ENCODE measurements at places on chromosomes 4 and X.

DNA sequence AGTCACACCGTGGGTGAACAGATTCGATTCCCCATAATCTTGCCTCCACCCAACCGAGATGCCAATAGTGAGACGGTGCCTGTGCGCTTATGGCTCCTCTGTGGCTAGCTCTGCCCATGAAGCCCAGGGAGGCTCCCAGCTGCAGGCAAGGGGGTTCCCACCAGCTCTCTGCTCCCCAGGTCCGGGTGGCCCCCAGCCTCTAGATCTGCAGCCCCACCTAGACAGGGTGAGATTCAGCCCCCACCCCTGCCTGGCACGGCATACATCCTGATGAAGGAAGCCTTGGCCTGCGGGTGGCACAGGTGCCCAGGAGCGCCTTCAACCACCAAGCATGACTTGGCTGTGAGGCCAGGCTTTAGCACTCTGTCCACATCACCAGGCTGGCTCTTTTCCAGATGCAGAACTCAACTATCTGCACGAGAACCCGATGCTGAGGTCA lies 40.6 kb downstream of the WDR1 start:
- peaks cover 2% of the 10 kb centered on the region for H3K4me1 ChIP-seq
- peaks cover 26% of the 10 kb centered on the region for H3K36me3 ChIP-seq
- no peaks in the 10 kb centered on the region for H3K27me3 ChIP-seq

- DNase-seq = no peak
- no peak overlapping the region for H3K4me3 ChIP-seq
- H3K4me1 ChIP-seq = no peaks in the 10 kb centered on the region
- H3K36me3 ChIP-seq = no peaks in the 10 kb centered on the region
- H3K27me3 ChIP-seq = no peaks in the 10 kb centered on the region
Measured at GRCh38 chrX:145840531-145840930, 22.9 kb downstream of the SLITRK2 start.

GRCh38 chr4:25223802-25224375 lies 9.9 kb upstream of the PI4K2B start:
- H3K4me1 ChIP-seq = no peaks in the 10 kb centered on the region
- H3K27me3 ChIP-seq = no peaks in the 10 kb centered on the region
- H3K4me3 ChIP-seq = no peak overlapping the region
- peaks cover 40% of the 10 kb centered on the region for H3K36me3 ChIP-seq
- no peak overlapping the region for H3K27ac ChIP-seq

DNA sequence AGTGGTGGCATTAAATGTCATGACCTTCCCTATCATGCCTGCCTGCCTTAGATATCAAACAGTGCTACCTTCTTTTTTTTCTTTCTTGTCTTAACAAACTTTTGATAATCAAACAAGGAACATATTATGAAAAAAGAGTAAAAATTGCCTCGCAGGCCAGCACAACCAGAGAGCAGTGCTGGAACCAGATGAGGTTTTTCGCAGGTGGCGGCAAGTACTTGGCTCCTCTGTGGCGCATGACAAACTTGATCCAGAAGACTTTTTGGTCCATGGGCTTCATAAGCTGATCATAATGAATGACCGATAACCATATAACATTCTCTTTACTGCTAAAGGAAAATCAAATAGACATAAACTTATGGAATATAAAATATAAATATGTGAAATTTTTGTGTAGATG lies 61.8 kb downstream of the UGT2B10 start:
- DNase-seq = no peak
- H3K4me1 ChIP-seq = no peaks in the 10 kb centered on the region
- no peak overlapping the region for H3K27ac ChIP-seq
- no peak overlapping the region for H3K4me3 ChIP-seq
- H3K27me3 ChIP-seq = no peaks in the 10 kb centered on the region

GRCh38 chr4:92334716-92335350 lies 31.1 kb downstream of the GRID2 start:
- no peak overlapping the region for H3K27ac ChIP-seq
- H3K27me3 ChIP-seq = no peaks in the 10 kb centered on the region
- no peak for DNase-seq
- H3K36me3 ChIP-seq = no peaks in the 10 kb centered on the region
- H3K4me1 ChIP-seq = no peaks in the 10 kb centered on the region

DNA sequence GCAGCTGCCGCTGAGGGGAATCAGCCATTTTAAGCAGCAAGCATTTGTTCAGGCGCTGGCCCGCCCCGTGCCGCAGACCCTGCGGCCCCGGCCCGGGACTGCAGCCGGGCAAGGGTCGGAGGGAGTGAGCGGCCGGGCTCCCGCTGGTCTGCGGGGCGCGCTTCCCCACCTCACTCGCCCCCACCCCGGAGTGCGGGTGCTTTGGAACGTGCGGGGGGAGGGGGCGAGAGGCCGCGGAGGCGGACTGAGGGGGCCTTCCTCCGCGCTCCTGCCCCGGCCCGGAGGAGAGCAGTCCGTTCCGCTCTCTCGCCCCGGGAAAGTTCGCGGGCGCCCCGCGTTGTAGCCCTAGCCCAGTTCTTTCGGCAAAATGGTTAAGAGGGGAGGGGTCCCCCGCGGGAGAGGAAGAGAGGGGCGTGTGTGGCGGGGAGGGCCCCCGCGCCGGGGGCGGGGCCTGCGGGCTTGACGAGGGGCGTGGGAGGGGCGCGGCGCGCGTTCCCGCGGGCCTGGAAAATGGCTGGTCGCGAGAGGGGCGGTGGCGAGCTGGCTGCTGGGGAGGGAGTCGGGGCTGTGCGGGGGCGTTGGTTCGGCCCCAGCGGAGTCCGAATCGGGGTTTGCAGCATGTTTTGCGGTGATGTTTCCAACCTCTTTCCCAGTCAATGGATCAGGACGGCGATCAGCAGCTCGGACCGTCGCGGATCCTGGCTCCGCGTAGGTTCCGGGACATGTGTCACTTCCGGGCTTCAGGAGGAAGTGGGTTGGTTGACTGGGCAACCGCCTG lies 942 bp downstream of the ING2 start:
- H3K27ac ChIP-seq = peak overlapping the region; percentile 98
- peaks cover 6% of the 10 kb centered on the region for H3K4me1 ChIP-seq
- no peaks in the 10 kb centered on the region for H3K27me3 ChIP-seq
- peak overlapping the region; percentile 94 for H3K4me3 ChIP-seq

- H3K4me3 ChIP-seq = no peak overlapping the region
- no peak for DNase-seq
- H3K27ac ChIP-seq = peak overlapping the region; percentile 14
- H3K4me1 ChIP-seq = peaks cover 25% of the 10 kb centered on the region
- H3K27me3 ChIP-seq = no peaks in the 10 kb centered on the region
Measured at GRCh38 chr4:26325191-26325590, 4.4 kb downstream of the RBPJ start.
